NCI-H1092 treated with DMSO at 0.1 percent for 48 hours (cell line): ENCODE measurements at places on chromosomes 6 and 20.
A peak's percentile ranks its signal among the peaks of the same experiment; 100 is the strongest.

- peak; percentile 58 for DNase-seq
These were observed 2.7 kb upstream of the C6orf62 start for GRCh38 chr6:24721461-24722215.

DNA sequence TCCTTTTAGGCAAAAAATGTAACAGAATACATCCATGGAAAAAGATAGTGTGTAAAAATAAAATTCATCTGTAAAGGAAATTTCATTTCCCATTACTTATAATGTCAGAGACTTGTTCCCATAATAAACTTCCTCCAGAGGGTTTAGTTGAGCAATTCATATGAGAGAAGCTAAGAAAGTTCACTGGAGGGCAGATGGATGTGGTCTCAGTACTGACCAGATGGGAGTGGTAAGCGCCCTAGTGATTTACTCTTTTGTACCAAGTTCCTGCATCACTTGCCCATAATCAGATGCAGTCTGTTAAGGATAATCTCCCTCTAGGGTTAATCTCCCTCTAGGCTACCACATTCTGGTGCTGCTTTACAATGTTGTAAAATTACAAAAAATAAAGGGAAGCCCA, 61.7 kb downstream of the ESF1 start:
- no peak for DNase-seq

GRCh38 chr20:1278993-1279392, 12.9 kb downstream of the SNPH start:
- no peak for DNase-seq

- DNase-seq, result no peak
These were observed 78.6 kb upstream of the RIPOR2 start for GRCh38 chr6:25014369-25014768.

GRCh38 chr6:43743682-43744381, 26.2 kb upstream of the VEGFA start:
- DNase-seq, result no peak

GRCh38 chr6:52500238-52501129, 76.4 kb downstream of the TRAM2 start:
- DNase-seq, result no peak

DNA sequence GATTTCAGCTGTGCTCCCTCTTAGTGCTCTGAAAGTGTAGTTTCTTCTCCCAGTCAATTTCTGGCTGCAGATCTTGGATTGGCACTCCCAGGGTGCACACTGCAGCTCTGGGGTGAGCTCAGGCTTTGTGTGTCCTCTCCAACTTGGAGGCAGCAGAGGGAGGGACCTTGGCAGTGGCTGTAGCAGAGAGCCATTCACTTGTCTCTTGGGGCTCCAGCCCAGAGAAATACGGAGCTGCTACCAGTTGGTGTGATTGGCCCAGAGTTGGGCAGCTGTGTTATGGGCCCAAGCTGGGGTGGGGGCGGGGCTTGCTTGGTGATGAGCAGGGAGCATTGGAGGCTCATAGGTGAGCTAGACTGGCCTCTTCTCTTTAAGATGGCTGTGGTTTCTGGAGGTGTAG, 65.9 kb downstream of the KLHL32 start:
- DNase-seq, result no peak

- DNase-seq, result no peak
These were observed 70.5 kb upstream of the FYN start for GRCh38 chr6:111943726-111944125.

- DNase-seq, result no peak
These were observed 86.7 kb downstream of the MKKS start for GRCh38 chr20:10347086-10347880.

DNA sequence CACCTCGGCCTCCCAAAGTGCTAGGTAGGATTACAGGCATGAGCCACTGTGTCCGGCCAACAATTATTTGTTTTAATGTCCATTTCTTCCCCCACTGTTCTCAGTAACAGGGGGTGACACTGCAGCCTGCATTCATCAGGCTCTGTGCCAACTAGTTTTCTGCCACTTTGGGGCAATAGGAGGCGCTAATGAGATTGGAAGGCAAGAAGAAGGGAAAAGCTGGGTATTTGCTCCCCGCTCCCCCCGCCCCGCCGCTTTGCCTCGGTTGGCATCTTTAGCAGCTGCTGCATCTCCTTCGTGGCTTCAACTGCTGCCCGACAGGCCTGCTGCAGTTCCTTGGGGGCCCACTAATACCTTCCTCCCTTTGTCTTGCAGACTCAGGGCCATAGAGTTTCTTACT, 35.0 kb upstream of the MDGA1 start:
- DNase-seq, result no peak

DNA sequence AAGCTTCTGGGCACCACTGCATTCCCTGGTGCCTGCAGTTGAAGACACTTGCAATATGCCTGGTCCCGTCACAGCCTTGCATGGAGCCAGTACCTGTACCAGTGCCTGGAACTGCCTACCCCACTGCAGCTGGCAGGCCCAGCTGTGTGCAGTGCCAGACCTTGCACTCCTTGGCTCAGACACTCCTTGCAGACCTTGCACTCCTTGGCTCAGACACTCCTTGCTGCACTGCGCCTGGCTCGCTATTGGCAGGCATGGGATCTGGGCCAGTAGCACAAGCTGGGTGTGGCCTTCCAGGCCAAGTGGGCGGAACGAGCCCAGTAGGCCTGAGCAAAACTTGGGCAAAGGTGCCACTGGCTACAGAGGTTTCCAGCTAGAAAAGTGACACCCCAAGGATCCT, 1189.1 kb downstream of the GRIK2 start:
- DNase-seq, result no peak

DNA sequence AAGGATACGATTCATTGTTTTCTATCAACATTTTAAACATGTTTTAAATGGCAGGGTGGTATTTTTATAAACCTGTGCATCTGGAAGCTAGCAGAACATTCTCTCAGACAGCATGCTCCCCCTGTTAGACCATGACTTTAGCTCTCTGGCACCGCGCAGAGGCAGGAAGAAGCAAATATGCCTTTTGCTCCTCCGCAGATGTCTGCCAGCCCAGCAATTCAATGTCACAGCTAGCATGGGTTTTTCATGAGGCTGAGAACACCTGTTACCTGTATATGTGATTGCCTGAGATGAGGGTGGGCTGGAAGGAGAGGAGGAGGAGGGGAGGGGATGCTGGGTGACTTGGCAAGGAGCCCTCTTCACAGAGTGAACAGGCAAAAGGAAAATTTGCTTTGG, 6.7 kb downstream of the MTCH1 start:
- DNase-seq, result peak; percentile 43

GRCh38 chr20:12055161-12055560, 137.5 kb downstream of the BTBD3 start:
- DNase-seq, result no peak

DNA sequence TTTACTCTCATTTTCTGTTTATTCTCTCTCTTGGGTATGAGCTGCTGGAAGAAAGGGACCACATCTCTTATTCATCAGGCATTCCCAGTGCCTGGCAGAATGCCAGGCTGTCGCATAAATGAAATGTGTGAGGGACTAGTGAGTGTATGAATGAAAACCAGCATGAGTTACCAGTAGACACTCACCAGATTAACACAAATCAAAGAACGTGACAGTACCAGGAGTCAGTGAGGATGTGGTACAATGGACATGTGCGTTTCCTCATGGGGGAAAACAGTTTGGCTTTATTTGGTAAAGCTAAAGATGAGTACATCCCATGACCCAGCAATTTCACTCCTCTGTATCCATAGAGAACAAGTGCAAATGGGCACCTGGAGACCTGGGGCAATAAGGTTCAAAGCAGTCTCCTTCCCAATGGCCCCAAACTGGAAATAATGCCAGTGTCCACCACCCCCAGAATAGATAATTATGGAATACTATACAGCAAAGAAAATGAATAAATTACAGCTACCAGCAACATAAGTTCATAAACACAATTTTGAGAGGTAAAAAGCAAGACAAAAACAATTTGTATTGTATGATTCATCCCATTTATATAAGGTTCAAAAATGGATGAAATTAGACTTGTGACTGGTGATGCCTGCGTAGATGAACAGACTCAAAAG, 93.3 kb downstream of the CDH22 start:
- DNase-seq, result no peak

DNA sequence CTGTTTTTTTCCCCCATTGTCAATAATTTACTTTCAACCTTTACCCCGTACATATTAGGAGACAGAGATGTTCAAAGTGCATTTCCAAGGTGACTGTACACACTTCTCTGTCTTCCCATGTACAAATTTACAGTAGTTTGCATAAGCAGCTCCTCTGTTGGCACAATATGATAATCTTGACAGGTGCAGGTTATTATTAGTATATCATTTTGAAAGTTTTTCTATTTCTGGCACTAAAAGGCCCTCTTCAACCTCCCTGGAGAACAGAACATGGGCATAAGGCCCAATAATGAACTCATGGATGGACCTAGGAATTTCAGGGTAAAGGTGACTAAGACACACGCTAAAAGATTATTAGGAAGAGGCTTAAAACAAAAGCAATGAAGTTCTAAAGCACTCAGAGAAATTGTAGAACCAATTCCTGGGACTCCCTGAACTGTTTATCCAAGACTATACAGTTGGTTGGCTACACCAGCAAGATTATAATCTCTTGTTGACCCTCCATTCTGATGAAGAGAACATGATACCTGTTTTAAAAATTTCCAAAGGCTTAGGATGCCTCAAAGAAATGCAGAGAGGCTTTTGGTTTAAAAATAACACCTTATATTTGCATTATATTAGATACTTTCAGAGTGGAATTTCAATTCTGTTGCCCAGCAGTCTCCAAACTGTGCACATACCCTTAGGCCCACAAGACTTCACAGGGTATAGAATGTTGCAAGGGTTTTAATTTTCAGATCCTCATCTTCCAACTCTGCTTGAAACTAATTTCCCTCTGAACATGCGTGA, 1.1 kb downstream of the AIG1 start:
- no peak for DNase-seq

DNA sequence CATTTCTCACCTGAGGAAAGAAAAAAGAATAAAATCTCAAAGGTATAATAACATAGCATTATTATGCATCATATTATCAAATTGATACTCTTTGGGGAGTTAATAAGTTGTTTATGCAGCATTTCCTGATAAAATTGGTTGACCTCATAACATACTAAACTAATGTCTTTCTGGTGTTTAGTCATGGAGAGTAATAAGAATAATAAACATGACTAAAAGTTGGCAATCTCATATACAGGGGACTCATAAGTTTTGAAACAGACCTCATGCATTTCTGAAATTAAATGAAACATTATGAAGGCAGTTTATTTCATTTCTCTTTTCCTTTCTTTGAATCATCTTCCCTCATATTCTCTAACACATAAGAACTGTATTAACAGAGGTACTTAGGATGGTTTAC, 60.5 kb upstream of the PRDM1 start:
- no peak for DNase-seq

- no peak for DNase-seq
These were observed 91.9 kb downstream of the FAM217A start for GRCh38 chr6:3987053-3987452.

GRCh38 chr6:3997177-3997770, 81.7 kb downstream of the FAM217A start:
- no peak for DNase-seq

DNA sequence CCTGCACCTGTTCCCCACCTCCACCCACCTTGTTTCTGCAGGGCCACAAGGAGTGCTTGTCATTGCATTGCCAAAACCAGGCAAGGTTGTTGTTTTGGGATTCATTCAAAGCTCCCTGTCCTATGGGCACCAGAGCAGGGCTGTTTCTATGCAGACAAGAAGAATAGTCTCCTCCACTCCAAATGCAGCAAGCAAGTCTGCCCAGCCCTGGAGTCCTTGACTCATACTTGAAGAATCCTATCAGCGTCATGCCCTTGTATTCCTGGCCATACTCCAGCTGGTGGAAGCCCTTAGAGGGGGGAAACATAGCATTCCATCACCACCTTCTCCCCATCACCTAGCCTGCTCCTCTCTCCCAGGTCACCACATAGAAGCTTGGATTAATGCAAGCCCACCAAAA, 145.3 kb upstream of the ECI2 start:
- DNase-seq, result no peak

DNA sequence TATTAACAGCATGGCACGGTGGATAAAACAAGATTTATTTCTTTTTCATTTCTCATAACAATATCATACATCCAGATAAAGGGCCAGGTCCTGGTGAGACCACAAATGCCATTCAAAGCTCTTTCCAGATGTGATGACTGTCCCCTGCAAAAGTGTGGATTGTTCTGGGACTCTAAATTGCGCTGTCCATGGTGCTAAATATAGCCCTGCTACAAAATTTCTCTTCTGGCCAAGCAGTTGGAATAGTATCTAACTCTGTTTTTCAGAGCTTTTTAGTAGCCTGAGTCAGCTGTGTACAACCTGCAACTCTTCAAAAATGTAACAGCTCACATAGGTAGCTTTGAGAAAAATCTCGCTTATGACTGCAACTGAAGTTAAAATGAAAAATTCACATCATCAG, 115.8 kb downstream of the MANEA start:
- no peak for DNase-seq
